ENCODE measurements at places on chromosomes 11 and 22.

DNA sequence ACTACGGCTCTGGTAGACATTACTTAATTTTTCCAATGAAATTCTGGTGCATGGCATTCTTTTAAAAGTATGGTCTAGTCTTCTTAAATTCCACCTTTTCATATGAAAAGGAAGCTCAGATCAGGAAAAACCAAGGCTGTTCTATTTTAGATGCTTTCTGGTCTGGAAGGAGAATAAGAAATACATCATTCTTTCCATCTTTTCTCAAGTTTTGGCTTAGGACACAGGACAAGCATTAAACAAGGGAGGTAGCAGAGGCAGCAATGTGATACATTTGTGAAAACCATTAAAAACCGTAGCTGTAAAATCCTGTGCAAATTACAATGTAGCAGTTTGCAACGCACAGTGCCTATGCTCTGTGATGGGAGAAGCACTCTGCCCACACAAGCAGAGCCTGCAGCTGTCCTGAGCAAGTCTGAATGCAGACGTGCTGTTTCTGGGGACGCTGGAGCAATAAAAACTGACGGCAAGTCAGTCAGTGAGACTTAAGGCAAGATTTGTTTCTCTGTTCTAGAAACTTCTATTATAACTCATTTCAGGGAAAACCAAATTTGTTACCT is 23.7 kb downstream of the NAP1L4 start:
- no peak for DNase-seq

DNA sequence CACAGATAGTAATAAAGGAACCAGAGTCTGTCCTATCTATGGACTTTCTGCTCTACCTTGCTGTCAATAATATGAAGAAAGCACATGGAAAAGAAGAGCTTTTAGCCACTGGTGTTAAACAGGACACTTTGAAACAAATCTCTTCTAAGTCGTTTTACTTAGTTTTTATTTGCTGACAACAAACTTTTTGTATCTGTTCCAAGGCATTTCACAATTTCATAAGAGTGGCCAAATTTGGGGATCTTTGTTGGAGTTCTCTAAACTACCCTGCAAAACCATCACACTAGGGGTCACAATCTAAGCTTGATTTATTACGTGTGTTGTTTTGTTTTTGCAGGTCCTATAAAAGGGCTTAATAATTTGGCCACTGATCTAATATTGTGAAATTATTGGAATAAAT is 54.4 kb downstream of the BBOX1 start:
- no peak for DNase-seq

GRCh38 chr22:21068681-21069276 is 23.0 kb downstream of the LRRC74B start:
- DNase-seq, result no peak

DNA sequence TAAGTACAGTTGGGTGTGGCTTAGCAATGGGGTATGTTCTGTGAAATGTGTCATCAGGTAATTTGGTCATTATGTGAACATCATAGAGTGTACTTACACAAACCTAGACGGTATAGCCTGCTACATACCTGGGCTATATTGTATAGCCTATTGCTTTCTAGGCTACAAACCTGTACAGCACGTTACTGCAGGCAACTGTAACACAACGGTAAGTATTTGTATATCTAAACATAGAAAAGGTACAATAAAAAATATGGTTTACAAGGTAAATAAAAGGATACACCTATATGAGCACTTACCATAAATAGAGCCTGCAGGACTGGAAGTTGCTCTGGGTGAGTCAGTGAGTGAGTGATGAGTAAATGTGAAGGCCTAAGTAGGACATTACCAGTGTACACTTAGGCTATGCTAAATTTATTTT is 73.1 kb upstream of the GDPD4 start:
- no peak for DNase-seq

- DNase-seq, result no peak
Observed at GRCh38 chr22:30279932-30280331, 9.4 kb downstream of the CASTOR1 start.

GRCh38 chr11:2380807-2381350 is 3.8 kb downstream of the CD81 start:
- no peak for DNase-seq

DNA sequence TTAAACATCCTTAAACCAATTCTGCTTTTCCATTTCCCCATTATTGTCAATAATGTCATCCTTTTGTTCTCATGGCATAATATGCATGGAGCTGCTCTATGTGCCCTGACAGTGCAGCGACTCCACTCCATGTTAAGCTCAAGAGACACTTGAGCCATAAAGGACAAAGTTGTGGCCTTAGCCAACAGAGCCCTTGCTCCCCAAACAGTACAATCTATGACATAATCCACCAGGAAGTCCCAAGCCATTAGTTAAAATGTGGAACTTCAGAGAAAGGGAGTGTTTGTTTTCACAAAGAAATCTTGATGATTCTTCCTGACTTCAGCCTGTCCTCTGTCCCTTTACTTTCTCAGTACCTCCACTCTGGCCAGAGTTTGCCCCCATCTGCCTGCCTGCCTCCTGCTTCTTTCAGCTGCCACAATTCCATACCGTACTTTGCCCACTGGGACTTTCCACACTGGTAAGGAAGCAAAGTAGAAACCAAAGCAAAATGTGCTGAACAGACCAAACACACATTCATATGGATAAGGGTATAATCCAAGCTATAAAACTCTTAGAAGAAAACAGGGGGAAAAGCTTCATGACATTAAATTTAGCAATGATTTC is 46.3 kb upstream of the ZC3H12C start:
- DNase-seq, result no peak

DNA sequence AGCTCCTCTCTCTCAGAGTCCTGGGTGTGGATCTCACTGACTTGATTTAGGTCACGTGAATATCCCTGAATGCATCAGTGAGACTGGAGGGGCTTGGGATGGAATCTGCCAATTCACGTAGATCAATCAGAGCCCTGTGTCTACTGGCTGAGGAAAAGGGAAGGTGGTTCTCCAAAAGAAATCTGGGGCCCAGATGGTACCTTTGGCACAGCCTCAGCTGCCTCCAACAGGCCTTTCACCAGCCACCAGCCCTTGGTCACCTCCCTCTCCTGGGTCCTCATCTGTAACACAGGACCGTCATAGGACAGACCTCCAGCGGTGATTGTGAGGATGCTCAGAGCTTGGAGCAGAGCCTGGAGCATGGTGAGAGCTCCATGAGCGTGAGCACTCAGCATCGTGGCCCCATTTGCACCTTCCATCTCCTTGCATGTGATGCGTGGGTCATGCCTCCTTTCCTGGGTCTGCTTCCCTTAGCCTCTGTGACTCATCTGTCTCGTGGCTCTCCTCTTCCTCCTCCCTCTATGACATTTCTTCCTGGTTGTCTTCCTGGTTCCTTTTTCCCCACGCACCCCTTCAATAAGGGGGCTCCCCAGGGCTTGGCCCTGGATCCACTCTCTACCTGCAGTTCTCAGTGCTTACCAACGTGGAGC is 7.5 kb upstream of the MIEF1 start:
- no peak for DNase-seq

GRCh38 chr11:65430406-65431217 is 8.0 kb downstream of the NEAT1 start:
- DNase-seq, result no peak

DNA sequence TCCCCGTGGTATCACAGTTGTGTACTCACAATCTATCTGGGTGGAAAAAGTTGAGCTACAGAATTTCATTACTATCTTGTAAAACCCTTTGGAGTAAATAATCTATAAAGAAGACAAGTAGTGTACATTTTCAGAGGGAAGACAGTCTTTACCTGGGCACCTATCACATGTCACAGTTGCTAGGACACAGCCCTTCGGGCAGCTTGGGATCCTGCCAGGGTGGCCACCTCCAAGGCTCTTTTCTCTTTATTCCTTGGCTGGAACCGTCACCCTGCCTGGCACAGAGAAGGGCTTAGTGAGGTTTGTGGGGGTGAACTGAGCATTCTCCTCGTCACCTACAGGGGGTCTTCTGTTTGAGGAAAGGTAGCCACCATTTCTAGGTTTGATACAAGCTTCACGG is 23.6 kb downstream of the LRRC74B start:
- no peak for DNase-seq

- DNase-seq, result no peak
Observed at GRCh38 chr22:49763138-49763537, 64.5 kb downstream of the BRD1 start.

DNA sequence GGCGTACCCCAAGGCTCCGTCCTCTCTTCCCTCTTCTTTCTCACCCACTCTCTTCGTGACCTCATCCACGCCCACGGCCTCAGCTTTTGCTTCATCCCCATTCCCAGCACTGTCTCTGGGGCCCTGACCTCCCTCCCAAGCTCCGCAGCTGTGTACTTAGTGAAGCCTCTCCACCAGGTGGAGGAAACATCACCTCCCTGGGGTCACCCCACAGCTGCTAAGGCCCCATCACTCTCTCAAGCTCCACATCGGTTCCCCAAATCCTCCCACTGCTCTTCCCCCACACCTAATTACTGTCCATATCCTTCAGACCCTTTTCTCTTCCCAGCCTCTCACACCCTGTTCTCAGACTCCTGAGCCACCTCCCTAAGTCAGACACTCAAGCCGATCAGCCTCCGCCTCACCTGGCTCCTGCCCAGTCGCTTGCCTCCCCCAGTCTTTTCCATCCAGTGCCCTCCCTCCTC is 7.9 kb upstream of the SYT7 start:
- no peak for DNase-seq

GRCh38 chr11:19903620-19904069 is 191.0 kb downstream of the NAV2 start:
- DNase-seq, result peak; percentile 60

GRCh38 chr22:49616356-49617231 is 211.1 kb downstream of the BRD1 start:
- no peak for DNase-seq

- no peak for DNase-seq
Observed at GRCh38 chr11:72232260-72233055, 7.9 kb downstream of the INPPL1 start.

- no peak for DNase-seq
Observed at GRCh38 chr11:58525037-58525614, 17.2 kb upstream of the OR5B21 start.

GRCh38 chr11:2588809-2589537 is 110.8 kb downstream of the KCNQ1OT1 start:
- no peak for DNase-seq

DNA sequence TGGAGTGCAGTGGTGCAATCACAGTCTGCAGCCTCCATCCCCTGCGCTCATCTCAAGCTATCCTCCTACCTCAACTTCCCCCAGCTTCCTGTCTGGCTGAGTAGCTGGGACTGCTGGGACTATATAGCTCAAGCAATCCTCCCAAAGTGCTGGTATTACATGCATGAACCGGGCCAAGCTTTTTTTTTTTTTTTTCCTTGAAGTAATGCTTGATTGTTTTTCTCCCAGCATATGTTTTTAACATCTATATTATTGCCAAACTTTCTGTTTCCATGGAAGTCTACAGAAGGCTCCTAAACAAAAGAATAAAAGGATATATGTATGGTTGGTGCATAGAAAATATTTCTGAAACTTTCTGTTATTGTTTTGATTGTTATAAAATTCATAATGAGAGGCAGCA is 853.6 kb downstream of the KCNA4 start:
- no peak for DNase-seq

GRCh38 chr11:86818462-86819192 is 18.3 kb downstream of the PRSS23 start:
- peak; percentile 47 for DNase-seq

DNA sequence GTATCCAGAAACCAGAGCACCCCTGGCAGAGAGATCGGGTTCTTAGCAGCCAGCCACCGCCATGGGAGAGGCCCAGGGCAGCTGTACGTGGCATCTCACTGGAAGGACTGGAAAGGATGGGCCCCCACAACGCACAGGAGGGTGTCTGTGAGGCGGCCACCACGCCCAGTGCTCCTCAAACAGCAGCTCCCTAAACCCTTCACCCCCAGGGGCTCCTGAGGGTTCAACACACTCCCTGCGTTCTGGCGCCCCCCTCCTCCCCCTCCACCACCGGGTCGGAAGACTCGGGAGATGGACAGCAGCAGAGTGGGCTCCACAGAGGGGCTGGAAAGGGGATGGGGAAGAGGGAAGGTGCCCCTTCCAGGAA is 1.1 kb downstream of the MAPK12 start:
- DNase-seq, result no peak

All from COR-L47 (cell line).